ENCODE measurements at places on chromosomes 1 and 21.
A peak's percentile ranks its signal among the peaks of the same experiment; 100 is the strongest.

- no peak for DNase-seq
Measured at GRCh38 chr1:115230281-115230680, 107.8 kb downstream of the NGF start.

DNA sequence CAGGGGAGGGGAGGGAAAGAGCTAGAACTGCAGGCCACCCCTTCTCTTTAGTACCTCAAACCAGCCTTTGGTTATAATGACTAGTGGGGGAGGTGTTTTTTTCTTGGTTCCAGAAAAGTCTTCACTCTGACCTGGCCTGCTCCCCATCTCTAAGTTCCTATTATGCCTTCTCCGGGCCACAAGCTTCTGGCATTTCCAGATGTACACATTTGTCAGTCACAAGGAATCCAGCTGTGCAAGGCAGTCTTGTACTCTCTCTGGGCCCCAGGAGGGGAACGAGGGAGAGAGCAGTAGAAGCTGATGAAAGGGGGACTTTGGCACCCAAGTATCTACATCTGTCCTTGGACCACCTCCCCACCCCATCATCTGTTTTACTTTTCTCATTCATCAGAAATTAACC is 2.7 kb upstream of the FALEC start:
- no peak for DNase-seq

GRCh38 chr1:29521438-29521715 is 285.1 kb downstream of the PTPRU start:
- DNase-seq = no peak

- no peak for DNase-seq
Measured at GRCh38 chr1:235617808-235618207, 31.8 kb downstream of the GNG4 start.

DNA sequence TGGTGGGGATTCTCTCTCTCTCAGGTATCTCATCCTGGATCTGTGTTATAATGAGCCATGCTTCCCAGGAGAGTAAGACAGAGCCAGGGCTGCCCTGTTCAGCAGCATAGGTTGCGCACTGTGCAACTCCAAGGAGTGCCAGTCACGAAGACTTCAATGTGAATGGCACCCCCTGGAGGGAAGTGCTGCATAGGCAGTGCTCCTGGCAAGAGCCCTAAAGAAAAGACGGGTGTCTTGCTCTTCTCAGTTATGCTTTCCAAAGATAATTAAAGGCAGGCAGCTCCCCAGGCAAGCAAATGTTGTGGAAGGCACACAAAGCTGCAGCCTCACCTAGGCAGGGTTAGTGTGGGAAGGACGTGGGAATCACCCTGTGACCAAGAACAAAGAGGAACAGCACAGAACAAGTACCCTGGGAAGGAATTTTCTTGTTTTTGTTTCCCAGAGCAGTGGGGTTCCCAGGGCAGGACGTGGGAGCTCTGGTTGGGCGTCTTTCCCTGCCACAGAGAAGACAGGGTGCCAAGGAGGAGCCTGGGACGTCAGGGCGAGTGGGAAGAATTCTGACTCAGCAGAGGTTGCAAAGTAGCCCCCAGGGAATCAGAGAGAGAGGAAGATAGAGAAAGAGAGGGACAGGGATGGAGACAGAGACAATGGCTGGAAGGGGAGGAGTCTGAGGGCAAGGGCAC is 120.9 kb downstream of the KCNN3 start:
- DNase-seq = peak; percentile 80

- DNase-seq = no peak
Measured at GRCh38 chr1:157103268-157103667, 3.7 kb upstream of the ETV3L start.

DNA sequence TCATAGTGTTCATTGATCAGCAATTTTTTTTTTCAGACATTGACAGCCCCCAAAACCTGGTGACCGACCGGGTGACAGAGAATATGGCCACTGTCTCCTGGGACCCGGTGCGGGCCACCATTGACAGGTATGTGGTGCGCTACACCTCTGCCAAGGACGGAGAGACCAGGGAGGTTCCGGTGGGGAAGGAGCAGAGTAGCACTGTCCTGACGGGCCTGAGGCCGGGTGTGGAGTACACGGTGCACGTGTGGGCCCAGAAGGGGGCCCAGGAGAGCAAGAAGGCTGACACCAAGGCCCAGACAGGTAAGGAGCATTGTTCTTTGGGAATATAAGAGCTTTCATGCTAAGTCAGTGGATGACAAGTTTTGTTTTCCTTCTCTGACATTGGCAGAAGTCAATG is 49.3 kb downstream of the TNN start:
- no peak for DNase-seq

- DNase-seq = no peak
Measured at GRCh38 chr1:10564063-10564462, 89.3 kb downstream of the PEX14 start.

Data from activated CD4-positive, alpha-beta T cell treated with anti-CD3 and anti-CD28 coated beads for 48 hours (primary cell).